Sigmoid colon (tissue), 7 donors: ENCODE measurements at places on chromosomes 11 and 22. TPM values are rescaled to one million over a fixed set of nuclear protein-coding genes. Genes with fewer than 3 reads are reported as not detected.

The CALCA gene
- 0.66 TPM for total RNA-seq

The ANO5 gene
- total RNA-seq: 14.7 TPM

The FXYD2 gene
- 6.6 TPM for total RNA-seq

DNA sequence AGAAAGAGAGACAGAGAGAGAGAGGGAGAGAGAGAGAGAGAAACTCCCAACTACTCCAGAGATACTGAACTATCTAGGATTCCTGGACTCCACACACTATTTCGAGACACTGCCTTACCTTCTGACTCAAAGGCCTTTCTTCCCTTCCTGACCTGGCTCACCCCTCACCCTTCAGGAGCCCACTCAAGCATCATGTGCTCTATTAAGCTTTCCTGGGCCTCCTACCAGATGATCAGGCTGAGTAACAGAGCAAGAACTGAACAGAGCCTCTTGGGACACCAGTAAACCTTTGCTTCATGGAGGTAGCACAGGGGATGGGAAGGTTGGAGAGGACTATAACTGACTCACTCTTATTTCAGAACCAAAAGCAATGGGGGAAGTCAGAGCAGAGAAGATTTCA lies 31.4 kb downstream of the PLEKHA7 start:
- no peak for DNase-seq

DNA sequence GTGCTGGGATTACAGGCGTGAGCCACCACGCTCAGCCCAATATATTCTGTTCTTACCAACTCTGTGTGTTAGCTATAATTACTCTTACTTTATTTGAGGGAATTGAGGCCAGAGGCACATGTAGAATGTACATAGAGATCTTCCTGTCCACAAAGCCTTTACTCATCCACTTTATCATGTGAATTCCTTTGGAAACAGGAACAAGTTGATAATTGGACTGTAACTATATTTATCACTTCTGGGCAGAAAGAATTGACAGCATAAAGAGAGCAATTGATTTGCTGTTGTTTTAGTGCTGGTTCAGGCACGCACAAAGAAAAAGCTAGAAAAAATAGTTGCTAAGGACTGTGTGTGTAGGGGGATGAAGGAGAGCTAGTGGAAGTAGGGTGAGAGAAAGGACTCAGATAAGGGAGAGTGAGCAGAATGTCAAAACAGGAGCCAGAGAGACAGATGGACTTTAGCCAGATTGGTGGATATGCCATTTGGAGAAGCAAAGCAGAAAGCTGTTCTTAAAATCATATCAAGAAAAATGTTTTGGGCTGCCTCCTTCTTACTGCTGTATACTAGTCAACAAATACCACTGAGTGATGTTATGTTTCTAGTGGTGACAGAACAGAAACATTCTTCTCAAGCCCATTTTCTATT lies 929.8 kb upstream of the CNTN5 start:
- DNase-seq: no peak

DNA sequence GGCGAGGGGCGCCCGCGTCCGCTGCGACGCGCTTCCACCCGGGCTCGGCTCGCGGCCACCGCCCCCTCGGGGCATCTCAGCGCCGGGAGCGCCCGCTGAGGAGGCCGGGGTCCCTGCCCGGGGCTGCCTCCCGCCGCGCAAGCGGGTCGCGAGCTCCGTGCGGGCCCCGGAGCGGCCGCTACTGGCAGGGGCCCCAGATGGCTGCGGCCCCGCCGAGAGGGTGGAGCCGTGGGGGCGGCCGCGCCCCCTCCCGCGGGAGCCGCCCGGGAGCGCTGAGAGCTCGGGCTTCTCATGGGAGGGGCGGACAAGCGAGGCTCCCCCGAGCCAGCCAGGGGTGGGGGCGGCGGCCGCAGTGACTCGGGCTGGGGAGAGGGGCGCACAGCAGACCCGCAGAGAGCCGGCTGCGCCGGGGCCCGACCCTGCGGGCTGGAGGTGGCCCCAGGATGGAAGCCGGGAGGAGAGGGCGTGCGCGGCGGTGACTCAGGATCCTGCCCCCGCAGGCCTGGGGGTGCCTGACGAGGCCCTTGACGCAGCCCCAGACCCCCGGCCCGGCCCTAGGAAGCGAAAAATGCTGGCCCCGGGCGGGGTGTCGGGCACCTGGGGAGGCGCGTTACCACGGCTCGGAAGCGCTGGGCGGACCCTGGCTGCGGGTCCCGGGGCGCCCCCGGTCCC lies 603 bp upstream of the ZFTA start:
- peak; percentile 76 for DNase-seq

DNA sequence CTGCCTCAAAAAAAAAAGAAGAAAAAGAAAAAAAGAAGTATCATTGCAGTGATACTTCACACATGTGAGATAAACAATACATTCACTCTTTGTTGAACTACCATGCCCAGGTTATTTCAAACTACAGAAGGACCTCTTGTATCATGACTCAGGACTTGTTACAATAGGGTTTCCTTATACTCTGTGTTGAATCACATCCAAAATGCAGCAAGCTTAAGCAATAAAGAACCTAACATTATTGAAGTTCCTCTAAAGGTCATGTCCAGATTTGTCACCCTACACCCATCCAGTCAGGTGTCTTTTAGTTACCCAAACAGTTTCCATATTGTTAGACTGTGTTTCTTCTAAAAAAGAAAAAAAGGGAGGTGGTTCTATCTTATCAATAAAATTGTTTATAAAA lies 26.9 kb upstream of the ALKBH3 start:
- no peak for DNase-seq

- DNase-seq: no peak
Measured at GRCh38 chr11:110837603-110838002, 125.4 kb upstream of the ARHGAP20 start.

DNA sequence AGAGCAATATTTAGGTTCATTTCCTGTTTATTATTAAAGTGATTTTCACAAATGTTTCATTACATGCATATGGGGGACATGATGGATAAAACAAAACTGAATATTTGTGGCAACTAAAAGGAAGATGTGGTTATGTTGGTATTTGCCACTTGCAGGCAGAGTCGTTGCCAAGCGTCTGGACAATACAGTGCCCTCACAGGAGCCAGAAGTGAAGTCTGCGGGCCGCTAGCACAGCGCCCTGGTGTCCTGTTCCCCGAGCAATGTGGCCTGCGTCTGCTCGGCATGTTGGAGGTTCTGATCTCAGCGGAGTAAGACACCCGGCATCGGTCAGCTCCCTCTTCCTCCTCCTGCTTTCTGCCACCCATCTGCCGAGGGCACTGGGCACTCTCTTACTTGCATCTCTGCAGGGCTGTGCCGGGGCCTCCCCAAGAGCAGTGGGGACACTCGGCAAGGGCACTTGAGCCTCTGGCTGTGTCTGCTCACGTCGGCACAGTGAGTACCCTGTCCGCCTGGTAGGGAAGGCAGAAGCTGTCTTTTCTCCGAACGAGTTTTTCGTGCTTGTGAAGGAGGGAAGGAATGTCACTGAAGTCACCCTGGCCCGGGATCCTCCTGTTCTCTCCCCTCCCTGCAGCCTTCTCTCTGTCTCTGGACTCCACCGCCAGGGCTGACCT lies 10.5 kb upstream of the TTLL12 start:
- no peak for DNase-seq

DNA sequence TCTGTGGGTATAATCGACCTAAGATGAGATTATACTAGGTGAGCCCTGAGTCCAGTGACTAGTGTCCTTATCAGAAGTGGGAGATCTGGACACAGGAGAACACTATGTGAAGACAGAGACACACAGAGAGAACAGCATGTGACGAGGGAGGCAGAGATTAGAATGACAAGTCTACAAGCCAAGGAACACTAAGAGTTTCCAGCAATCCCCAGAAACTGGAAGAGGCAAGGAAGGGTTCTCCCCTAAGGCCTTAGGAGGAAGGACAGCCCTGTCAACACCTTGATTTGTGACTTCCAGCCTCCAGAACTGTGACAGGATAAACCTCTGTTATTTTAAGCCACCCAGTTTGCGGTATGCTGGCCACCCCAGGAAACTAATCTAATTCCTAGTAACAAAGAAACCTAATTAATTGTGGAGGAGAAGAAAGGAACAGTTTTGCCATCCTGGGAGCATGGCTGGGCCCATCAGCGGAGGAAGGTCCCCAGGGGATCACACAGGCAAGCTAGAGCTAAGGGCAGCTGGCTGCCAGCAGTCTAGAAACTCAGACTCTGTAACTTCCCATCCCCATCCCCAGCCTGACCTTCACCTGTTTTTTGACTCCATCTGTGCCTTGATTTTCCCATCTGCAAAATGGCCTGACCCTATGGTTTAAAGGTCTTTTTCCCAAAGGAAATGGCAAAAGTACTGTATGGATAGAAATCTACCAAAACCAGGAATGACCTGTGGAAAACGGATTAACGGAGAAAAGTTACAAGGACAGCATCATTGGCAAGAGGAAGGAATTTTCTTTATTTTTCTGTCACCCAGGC lies 10.3 kb upstream of the THOC5 start:
- DNase-seq: no peak

GRCh38 chr11:64358907-64359711 lies at the start of gene RPS6KA4:
TSS of gene RPS6KA4 (plus strand) at chr11:64359162. CDS start at chr11:64359236, 74 bp downstream.
- no peak for DNase-seq
